ENCODE measurements at places on chromosomes 11 and 22.
A peak's percentile ranks its signal among the peaks of the same experiment; 100 is the strongest.

- DNase-seq, result no peak
Observed at GRCh38 chr22:42320443-42321416, 50.3 kb upstream of the TCF20 start.

DNA sequence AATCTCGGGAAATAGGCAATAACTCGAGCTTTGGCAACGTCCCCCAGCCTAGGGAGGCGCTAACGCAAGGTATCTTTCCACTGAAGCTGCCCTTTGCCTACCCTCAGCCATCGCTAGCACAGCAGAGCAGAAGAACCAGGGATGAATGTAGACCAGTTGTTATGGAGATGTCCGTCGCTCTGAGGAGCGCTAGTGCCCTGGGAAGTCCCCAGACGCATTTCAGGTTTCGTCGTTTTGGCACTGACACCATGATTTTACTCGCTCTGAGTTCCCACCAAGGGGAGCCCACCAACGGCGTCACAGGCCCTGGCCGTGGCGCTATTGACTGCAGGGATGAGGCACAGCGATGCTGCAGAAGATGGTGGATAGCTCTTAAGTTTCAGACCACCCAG is 22.7 kb upstream of the BDNF start:
- DNase-seq, result no peak

GRCh38 chr22:22687638-22688500 is 43.5 kb downstream of the GGTLC2 start:
- no peak for DNase-seq

- DNase-seq, result no peak
Observed at GRCh38 chr11:2591805-2592204, 108.0 kb downstream of the KCNQ1OT1 start.

DNA sequence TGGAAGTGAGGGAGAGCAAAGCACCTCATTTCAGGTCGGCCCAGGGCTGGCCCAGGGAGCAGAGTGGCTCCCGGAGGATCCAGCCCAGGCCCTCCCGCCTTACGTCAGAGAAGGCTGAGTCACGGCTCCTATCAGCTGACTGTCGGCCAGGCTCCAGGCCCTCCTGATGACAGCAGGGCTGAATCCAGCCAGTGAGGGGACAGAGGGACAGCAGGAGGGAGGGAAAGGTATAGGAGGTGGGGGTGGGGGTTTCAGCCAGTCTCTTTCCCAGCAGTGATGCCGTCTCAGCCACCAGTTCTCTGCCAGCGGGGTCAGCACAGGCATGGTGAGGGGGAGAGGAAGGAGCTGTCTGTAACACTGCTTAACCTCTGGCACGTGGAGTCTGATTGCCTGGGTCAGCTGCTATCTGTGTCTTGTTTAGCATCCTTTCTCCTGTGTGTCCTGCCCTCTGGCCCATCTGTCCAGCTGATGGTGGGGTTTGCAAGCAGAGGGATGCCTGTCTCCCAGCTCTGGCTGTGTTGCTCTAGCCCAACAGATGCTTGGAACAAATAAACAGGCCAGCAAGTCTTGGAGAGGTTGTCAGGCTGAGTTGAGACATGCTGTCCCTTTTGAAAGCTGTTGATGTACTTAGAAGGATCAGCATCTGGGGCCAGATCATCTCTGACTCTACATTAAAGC is 74.0 kb downstream of the ADAMTS15 start:
- DNase-seq, result no peak

GRCh38 chr22:27466229-27466628 is 335.3 kb downstream of the MN1 start:
- DNase-seq, result no peak

DNA sequence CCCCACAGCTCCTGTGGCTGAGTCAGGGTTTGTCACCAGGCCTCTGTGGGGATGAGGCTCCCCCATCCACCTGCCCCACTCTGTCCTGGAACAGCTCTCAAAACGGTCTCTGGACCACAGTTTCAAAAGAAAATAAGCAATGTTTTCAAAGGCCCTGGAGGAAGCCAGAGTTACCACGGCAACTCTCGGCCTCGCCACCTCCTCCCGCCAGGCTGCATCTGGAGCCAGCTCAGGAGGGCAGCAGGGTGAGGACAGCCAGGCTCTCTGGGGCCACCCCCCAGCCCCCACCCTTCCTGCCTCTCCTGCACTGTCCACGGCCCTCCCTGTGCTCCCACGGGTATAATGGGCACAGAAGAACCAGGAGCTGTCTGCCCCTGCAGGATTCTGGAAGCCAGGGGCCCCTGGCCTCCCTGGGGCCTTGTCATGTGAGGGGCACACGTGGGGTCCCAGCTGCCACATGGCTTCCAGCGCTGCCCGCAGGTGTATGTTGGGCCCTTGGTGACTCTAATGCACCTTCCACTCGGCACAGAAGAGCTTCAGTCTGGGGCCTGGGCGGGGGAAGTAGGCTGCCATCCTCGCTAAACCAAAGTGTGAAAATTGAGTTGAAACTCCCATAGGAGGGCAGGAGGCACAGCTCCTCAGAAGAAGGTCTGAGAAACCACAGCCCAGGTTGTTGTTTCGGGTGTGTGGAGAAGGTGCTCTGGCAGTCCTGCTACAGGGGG is 10.3 kb downstream of the CD81 start:
- DNase-seq, result peak; percentile 69

DNA sequence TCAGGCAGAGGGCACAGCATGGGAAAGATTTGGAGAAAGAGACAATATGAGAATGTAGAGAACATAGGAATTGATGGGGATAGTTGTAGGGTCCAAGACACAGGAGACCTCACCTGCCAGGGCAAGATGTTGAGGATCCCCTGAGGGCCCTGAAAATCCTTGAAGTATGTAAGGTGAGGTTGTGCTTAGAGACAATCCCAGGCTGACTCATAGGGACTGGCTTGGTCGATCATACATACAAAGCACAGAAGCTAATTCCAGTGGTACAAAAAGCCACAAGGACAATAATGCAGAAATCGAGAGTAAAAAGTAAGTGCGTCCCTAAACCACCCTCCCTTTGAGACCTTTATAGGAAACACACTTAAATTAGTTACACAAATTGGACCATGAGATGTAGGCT is 468.2 kb downstream of the MIAT start:
- DNase-seq, result no peak

- DNase-seq, result no peak
Observed at GRCh38 chr22:17858033-17858432, 83.8 kb upstream of the BID start.

DNA sequence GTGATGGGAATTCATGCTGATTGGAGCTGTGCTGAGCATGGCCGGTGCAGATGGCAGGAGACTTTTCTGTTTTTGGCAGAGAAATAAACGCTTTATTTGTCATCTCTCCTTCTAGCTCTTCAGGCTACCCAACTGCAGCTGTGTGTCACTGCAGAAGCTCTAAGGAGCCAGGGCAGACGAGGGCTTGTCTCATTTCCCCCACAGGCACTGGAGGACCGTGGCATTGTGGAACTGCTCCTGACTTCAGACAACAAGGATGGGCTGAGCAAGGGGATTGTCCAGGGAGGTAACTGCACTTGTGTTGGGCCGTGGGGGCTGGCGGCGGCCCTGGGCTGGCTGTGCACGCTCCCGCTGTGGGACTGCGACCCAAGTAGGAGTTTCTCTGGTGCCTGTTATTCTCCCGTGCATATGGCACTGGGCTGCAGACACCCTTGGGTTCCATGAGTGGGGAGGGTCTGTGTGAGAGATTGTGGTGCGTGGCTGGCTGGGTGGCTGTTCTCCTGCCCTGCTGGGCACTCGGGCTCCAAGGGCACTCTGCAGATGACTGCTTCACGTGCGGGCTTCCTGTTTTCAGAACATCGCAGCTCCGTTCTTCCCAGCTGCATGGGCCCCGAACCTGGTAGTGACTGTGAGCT is 27.2 kb downstream of the GLB1L2 start:
- no peak for DNase-seq

- DNase-seq, result no peak
Observed at GRCh38 chr11:112558691-112559090, 298.0 kb upstream of the PLET1 start.

GRCh38 chr11:35144806-35145205 is 5.8 kb downstream of the CD44 start:
- DNase-seq, result no peak

DNA sequence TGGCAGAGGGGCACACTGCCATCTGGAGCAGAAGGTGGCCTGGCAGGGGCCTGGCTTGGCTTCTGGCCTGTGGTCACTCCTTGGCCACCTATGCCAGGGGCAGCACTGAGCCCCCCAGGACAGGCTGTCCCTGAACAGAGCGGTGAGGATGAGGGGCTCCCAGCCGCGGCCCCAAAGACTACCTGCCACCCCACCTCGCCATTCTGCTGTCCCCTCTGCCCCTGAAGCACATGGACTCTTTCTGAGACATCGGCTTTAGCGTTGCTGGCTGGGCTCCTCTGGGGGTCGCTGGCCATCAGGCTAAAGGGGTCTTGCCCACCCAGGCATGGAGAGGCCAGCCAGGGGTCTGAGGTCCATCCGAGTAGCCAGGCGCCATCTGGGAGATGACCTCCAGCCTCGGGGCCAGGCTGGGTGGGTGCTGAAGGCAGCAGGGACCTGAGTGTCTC is 87.8 kb downstream of the WNT7B start:
- no peak for DNase-seq

DNA sequence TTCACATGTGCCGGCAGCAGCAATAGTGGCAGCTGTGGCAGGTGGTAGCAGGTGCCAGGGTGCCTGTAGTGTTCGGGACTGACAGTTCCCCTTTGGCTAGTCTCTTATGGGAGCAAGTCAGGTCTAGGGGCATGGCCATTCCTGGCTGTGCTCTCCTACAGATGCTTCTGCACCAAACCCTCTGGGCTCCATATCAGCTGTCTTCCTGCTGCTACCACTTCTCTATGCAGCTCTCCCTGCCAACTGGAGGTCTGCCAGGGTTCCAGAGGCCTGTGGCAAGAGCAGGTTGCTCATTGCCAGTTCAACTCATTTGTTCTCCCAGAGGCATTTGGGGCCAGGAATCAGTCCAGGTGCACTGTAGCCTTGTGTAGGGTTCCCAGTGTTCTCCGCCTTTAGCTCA is 473.7 kb downstream of the JRKL start:
- no peak for DNase-seq

GRCh38 chr11:92166335-92166734 is 58.3 kb upstream of the FAT3 start:
- DNase-seq, result no peak

DNA sequence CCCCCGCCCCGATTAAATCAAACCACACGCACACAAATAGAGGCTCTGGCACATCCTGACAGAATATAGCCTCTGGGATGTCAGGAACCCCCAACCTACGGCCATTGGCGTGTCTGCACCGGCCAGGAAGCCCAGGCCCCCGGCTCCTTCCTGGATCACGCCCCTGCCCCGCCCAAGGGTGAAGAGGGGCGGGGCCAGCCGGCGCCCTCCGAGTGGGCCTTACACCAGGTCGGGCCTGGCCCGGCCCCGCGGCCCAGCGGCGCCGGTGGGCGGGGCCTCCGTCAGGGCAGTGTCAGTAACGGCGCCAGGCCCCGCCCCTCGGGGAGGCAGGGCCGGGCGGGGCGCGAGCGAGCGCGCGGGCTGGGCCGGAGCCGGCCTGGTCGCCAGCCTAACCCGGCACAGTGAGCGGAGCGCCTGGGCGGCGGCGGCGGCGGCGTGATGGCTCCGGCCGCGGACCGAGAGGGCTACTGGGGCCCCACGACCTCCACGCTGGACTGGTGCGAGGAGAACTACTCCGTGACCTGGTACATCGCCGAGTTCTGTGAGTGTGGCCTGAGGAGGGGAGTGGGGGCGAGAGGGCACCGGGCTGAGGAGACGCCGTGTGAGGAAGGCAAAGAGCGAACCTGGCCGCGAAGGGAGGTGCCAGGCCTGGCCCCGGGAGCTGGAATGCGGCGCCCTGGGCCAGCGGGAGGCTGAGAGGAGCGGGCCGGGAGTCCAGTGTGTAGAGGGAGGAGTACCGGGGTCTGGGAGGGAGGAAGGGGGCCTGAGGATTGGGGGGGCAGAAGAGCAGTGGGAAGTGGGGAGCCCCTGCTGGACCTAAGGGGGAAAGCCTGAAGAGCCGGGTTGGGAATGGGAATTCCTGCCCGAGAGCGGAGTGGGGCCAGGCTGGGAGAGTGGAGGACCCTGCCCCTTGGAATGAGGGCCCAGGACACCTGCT is at the start of gene ACER3:
Gene ACER3, plus strand, starts transcription at position 380 of the 937 bp plus-strand sequence. Its CDS starts 59 bp downstream, at position 439.
- peak; percentile 76 for DNase-seq

GRCh38 chr11:124707829-124708228 is 31.9 kb upstream of the NRGN start:
- no peak for DNase-seq

DNA sequence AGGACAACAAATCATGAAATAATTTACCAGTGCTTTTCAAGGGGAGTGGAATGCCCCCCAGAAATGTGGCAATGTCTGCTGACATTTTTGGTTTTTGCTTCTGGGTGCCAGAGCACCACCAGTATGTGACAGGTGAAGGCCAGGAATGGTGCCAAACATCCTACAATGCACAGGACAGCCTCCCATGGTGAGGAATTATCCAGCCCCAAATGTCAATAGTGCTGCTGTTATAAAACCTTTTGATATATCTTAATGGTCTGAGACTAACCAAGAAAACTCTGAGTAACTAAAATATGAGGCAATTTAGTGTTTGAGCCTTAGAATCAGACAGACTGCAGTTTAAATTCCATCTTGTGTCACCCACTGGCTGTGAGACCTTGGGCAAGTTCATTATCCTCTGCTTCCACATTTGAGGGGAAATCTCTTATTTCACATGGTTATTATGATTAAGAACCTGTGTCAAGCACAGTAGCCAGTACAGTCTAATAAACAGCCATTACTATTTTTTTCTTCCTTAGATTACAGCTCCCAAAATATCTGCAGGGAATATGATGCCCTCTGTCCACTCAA is 69.5 kb downstream of the AMBRA1 start:
- no peak for DNase-seq

GRCh38 chr11:62428871-62429560 is 10.2 kb downstream of the SCGB1A1 start:
- DNase-seq, result no peak

- DNase-seq, result no peak
Observed at GRCh38 chr11:100876815-100877520, 189.9 kb downstream of the ARHGAP42 start.

GRCh38 chr11:69470301-69470700 is 11.2 kb upstream of the LINC01488 start:
- DNase-seq, result no peak

- DNase-seq, result no peak
Observed at GRCh38 chr11:68036717-68037239, 2.0 kb upstream of the TCIRG1 start.
